Activated CD8-positive, alpha-beta memory T cell treated with anti-CD3 and anti-CD28 coated beads, Interleukin-2, amount 10 ng/mL, durations not matched to agents 7 days and 5 days (primary cell): ENCODE measurements at places on chromosomes 2 and 18. TPM values are rescaled to one million over a fixed set of nuclear protein-coding genes. Genes with fewer than 3 reads are reported as not detected.

GRCh38 chr2:15640261-15640711, 48.6 kb downstream of the DDX1 start:
- H3K4me1 ChIP-seq, result no peaks in the 10 kb centered on the region
- H3K36me3 ChIP-seq, result peaks cover 28% of the 10 kb centered on the region
- DNase-seq, result no peak
- no peaks in the 10 kb centered on the region for H3K27me3 ChIP-seq
- no peak overlapping the region for H3K27ac ChIP-seq

DNA sequence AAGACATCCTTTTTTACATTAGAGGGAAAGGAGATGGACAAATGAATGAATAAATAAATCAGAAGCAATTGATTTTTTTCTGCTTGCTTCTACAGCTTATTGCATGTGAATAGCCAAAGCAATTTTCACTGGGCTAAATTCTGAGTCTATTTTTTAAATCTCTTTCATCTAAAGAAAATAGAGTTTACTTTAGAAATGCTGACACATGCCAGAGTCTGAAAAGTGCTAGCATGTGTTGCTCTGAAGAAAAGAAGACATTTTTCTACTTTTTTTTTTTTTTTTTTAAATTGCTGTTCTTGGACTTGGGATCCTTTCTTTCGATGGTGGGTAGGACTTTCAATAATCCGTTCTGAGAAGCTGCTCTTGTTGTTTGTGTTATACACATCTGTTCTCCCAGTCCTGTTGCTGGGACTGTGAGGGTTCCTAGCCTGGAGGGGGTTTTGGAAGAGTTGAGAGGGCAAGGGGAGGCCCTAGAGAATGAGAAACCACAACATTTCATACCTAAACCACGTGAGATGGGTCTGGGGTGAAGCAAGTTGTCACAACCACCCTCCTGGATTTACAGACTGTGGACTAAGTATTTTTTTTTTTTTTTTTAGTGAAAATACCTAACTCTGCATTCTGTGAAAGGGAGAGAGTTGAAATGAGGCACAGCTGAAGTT, 193.5 kb downstream of the PRKCE start:
- no peak overlapping the region for H3K4me3 ChIP-seq
- peaks cover 79% of the 10 kb centered on the region for H3K4me1 ChIP-seq
- DNase-seq, result peak; percentile 50
- peak overlapping the region; percentile 87 for H3K27ac ChIP-seq

GRCh38 chr18:47873625-47874024, 56.8 kb downstream of the SMAD2 start:
- no peak overlapping the region for H3K27ac ChIP-seq
- H3K4me1 ChIP-seq, result peaks cover 24% of the 10 kb centered on the region
- no peak for DNase-seq
- H3K36me3 ChIP-seq, result peaks cover 14% of the 10 kb centered on the region

DNA sequence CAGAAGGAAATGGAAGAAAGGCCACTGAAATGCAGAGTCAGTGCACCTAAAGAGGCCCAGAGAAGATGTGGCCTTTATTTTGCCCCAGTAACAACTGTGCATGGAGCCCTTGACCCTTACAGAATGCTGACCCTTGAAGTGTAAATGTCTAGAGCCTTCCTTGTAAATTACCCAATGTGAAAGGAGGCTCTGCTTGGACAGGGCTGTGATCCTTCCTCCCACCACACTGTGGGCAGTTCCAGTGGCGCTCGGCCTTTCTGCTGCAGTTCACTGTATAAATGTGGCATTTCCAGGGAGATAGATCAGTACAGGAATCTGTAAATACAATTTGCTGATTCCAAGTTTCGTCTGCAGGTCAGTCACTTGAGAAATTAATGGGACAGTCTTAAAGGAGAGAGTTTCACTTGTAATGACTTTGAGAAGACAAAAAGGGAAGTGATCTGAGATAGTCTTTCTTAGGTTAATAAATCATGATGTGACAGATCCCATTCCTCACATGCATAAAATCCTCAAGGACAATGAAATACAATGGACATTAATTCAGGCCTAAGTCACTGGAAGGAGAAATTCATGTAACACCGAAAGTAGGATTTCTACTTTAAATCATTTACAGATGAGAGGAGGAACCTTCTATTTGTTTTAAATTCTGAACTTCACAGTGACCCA, 133.8 kb upstream of the LMAN1 start:
- H3K27me3 ChIP-seq, result peaks cover 2% of the 10 kb centered on the region
- H3K27ac ChIP-seq, result no peak overlapping the region
- no peaks in the 10 kb centered on the region for H3K36me3 ChIP-seq
- H3K4me3 ChIP-seq, result no peak overlapping the region
- no peak for DNase-seq

GRCh38 chr2:58313926-58314325, 72.8 kb upstream of the FANCL start:
- H3K36me3 ChIP-seq, result no peaks in the 10 kb centered on the region
- no peak overlapping the region for H3K4me3 ChIP-seq
- H3K27ac ChIP-seq, result no peak overlapping the region
- no peak for DNase-seq
- H3K4me1 ChIP-seq, result no peaks in the 10 kb centered on the region
- H3K27me3 ChIP-seq, result no peaks in the 10 kb centered on the region

GRCh38 chr18:79706658-79707057, 27.1 kb downstream of the CTDP1 start:
- no peaks in the 10 kb centered on the region for H3K27me3 ChIP-seq
- H3K36me3 ChIP-seq, result peaks cover 69% of the 10 kb centered on the region
- no peak for DNase-seq
- no peak overlapping the region for H3K4me3 ChIP-seq
- peaks cover 26% of the 10 kb centered on the region for H3K4me1 ChIP-seq

- H3K36me3 ChIP-seq, result no peaks in the 10 kb centered on the region
- no peak for DNase-seq
- no peaks in the 10 kb centered on the region for H3K27me3 ChIP-seq
- H3K27ac ChIP-seq, result no peak overlapping the region
- H3K4me1 ChIP-seq, result no peaks in the 10 kb centered on the region
Observed at GRCh38 chr18:61822879-61823278, 69.9 kb downstream of the RNF152 start.

GRCh38 chr2:241852116-241852980, 6.3 kb downstream of the PDCD1 start:
- no peak overlapping the region for H3K27ac ChIP-seq
- no peak overlapping the region for H3K4me3 ChIP-seq
- H3K27me3 ChIP-seq, result no peaks in the 10 kb centered on the region
- DNase-seq, result peak; percentile 33

- H3K27ac ChIP-seq, result peak overlapping the region; percentile 99
- H3K4me3 ChIP-seq, result peak overlapping the region; percentile 93
- H3K27me3 ChIP-seq, result no peaks in the 10 kb centered on the region
- peak; percentile 46 for DNase-seq
- H3K36me3 ChIP-seq, result peaks cover 2% of the 10 kb centered on the region
Observed at GRCh38 chr2:206084439-206084869, 1.5 kb downstream of the INO80D start.

DNA sequence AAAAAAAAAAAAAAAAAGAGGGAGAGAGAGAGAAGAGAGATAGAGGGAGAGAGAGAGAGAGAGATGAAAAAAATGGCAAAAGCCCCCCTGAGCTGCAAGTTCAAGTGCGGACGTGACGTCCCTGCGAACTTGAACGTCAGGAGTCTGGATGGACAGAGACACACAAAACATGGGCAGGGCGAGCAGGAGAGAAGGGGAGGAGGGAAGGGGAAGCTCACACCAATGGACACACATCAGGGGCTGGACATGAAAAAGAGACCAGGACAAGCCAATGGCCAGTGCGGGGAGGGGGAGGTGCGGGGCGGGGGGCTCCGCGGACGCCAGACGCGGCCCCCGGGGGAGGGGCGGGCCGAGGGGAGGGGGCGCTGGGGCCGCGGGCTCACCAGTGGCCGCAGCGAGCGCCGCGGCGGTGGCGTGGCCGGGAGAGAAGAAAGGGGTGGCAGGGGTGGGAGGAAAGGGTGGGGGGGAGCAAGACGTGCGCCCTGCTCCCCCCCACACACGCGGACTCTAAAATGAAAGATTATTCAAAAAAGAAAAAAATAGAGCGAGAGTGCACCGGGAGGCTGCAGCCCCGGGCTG, at the start of gene BCL11A:
Gene BCL11A (minus strand): TSS at position 160 of the 579 bp plus-strand sequence. CDS start 384 bp downstream, outside the sequence.
- DNase-seq, result no peak
- H3K27me3 ChIP-seq, result peaks cover 81% of the 10 kb centered on the region
- peaks cover 38% of the 10 kb centered on the region for H3K4me1 ChIP-seq
- H3K4me3 ChIP-seq, result peak within 1 kb of the TSS; percentile 73
- H3K27ac ChIP-seq, result no peak within 1 kb of the TSS
- no peaks in the 10 kb centered on the region for H3K36me3 ChIP-seq

- H3K36me3 ChIP-seq, result no peaks in the 10 kb centered on the region
- H3K4me3 ChIP-seq, result peak overlapping the region; percentile 52
- DNase-seq, result peak; percentile 55
- H3K27ac ChIP-seq, result peak overlapping the region; percentile 65
Observed at GRCh38 chr2:27765621-27766286, 5.8 kb upstream of the MRPL33 start.

DNA sequence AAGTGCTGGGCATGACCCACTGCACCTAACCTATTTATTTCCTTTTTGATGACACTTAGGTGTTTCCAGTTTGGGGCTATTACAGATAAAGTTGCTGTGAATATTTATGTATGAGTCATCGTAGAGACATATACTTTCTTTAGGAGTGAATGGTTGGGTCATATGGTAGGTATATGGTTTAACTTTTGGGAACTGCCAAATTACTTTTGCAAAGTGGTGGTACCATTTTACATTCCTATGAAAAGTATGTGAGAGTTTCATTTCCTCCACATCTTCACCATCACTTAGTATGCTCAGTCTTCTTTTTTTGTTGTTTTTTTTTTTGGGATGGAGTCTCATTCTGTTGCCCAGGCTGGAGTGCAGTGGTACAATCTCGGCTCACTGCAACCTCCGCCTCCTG, 56.1 kb downstream of the HNRNPLL start:
- no peak overlapping the region for H3K27ac ChIP-seq
- peaks cover 23% of the 10 kb centered on the region for H3K4me1 ChIP-seq
- no peak overlapping the region for H3K4me3 ChIP-seq

- H3K36me3 ChIP-seq, result no peaks in the 10 kb centered on the region
- no peak for DNase-seq
- no peak overlapping the region for H3K4me3 ChIP-seq
- no peak overlapping the region for H3K27ac ChIP-seq
Observed at GRCh38 chr2:178345951-178346350, 105.0 kb downstream of the PRKRA start.

GRCh38 chr2:42042631-42043355, 5.0 kb upstream of the PKDCC start:
- no peaks in the 10 kb centered on the region for H3K36me3 ChIP-seq
- no peak for DNase-seq
- H3K4me1 ChIP-seq, result peaks cover 2% of the 10 kb centered on the region
- H3K27me3 ChIP-seq, result peaks cover 53% of the 10 kb centered on the region
- no peak overlapping the region for H3K27ac ChIP-seq

The MEMO1 gene
- 49.7 TPM for total RNA-seq

The GLI2 gene
- total RNA-seq, result 1.3 TPM

The ZSWIM2 gene
- total RNA-seq, result not detected

The DSG4 gene
- not detected for total RNA-seq

The NEU2 gene
- total RNA-seq, result not detected

The SP110 gene
- total RNA-seq, result 111 TPM

The CXXC1 gene
- total RNA-seq, result 128 TPM

The UGT1A4 gene
- not detected for total RNA-seq

The PECR gene
- total RNA-seq, result 21.6 TPM

The FNDC4 gene
- total RNA-seq, result not detected
